Activated gamma-delta T cell treated with anti-CD3 and anti-CD28 coated beads, Interleukin-2, amount 50 U/mL, for 16 hours (primary cell): ENCODE measurements at places on chromosomes 7 and 10.

GRCh38 chr10:71799608-71800453, 26.5 kb upstream of the VSIR start:
- no peak for DNase-seq

GRCh38 chr10:48477141-48477540, 127.7 kb downstream of the ARHGAP22 start:
- no peak for DNase-seq

GRCh38 chr7:135232087-135232486, 1.6 kb upstream of the STRA8 start:
- no peak for DNase-seq

GRCh38 chr10:24451325-24451820, 242.4 kb downstream of the KIAA1217 start:
- no peak for DNase-seq

GRCh38 chr7:158123214-158123613, 464.4 kb downstream of the PTPRN2 start:
- DNase-seq, result no peak

DNA sequence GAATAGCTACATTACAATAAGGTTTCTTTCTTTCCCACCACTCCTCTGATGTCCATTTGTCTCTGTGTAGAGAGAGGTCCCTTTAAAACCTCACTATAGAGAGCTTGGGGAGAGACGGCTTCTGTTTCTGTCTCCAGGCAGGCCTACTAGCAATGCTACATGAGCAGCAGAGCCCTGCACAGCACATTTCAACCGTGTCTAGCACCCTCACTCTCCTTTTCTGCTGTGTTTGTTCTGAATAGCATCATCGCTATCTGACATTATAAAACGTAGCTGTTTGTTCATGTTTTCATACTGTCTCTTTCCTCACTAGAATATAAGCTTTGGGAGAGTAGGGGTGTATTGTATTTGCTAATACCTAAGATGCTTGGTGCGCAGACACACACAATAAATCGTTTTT, 487.8 kb upstream of the DPP6 start:
- no peak for DNase-seq

- no peak for DNase-seq
These were observed 59.7 kb downstream of the SORBS1 start for GRCh38 chr10:95501203-95502094.
